Right ventricle myocardium superior (tissue), 1 donor: ENCODE measurements at places on chromosomes 6 and 20.
A peak's percentile ranks its signal among the peaks of the same experiment; 100 is the strongest.

- DNase-seq = no peak
These were observed 117.5 kb upstream of the COL21A1 start for GRCh38 chr6:56364827-56365339.

DNA sequence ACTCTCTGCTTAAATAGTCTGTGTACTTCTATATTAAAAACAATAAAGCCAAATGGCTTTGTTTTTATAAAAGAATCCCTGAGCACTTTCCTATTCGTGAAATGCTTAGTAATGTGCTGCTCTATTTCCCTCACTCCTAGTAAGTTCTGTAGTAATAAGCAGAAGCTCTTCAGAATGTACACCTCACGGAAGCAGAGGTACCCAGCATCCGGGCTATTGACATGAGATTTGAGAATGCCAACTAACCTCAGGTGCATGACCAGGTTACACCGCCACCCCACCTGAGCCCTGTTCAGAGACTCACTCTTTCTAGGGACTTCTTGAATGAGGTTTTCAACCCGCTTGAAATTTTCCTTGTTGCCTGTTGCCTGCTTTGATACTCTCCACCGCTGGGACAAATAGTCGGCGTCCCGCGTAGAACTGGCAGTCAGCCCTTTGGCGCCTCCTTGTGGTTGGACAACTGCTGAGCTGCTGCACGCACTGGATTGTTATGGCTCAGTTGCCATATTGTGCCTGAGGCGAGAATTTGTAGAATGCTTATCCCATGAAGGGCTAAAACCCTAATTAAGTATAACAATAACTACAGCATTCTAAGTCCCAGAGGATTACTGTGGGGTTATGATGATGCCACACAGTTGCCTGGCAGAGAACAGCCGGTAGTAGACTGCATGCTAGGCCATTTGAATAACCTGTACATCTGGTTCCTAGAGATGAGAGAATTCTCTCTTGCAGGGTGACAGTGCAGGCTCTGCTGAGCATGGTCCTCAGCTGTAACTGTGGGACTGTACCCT, 95.4 kb downstream of the KHDC1L start:
- peak; percentile 79 for DNase-seq

- DNase-seq = no peak
These were observed 414 bp downstream of the TGM2 start for GRCh38 chr20:38164624-38165088.

GRCh38 chr20:53345536-53346334, 247.9 kb downstream of the ZNF217 start:
- no peak for DNase-seq

DNA sequence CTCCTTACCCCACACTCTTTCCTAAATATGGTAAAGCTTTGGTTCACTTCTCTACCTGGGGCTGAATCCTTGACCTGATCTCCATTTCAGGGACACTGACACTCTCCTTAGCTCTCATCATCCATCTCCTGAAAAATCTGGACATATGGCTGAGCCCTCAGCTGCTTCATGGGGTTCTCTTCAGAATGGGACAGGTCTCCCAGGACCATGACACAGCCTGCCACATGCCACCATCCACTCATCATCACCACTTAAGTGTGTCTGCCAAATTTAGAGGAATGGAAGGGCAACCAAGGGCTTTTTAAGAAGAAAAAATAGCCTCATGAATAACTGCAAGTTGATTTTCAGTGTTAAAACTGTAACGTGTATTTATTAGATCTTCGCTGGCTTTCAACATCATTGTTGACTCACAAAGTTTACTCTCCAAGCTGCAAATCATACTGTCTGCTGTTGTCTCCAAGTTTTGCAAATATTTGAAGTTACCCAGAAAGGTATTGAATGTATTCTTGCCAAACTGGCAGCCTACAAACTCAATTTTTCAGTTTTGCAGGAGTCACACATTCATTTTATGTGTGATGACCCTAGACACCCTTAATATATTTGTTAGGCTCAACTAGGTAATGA, 41.1 kb downstream of the HS3ST5 start:
- no peak for DNase-seq

- no peak for DNase-seq
These were observed 408.6 kb upstream of the ADGRB3 start for GRCh38 chr6:68226460-68226859.

GRCh38 chr6:158024566-158025297, 43.1 kb downstream of the SYNJ2 start:
- DNase-seq = peak; percentile 16

GRCh38 chr6:14180609-14181008, 63.0 kb downstream of the CD83 start:
- DNase-seq = no peak

DNA sequence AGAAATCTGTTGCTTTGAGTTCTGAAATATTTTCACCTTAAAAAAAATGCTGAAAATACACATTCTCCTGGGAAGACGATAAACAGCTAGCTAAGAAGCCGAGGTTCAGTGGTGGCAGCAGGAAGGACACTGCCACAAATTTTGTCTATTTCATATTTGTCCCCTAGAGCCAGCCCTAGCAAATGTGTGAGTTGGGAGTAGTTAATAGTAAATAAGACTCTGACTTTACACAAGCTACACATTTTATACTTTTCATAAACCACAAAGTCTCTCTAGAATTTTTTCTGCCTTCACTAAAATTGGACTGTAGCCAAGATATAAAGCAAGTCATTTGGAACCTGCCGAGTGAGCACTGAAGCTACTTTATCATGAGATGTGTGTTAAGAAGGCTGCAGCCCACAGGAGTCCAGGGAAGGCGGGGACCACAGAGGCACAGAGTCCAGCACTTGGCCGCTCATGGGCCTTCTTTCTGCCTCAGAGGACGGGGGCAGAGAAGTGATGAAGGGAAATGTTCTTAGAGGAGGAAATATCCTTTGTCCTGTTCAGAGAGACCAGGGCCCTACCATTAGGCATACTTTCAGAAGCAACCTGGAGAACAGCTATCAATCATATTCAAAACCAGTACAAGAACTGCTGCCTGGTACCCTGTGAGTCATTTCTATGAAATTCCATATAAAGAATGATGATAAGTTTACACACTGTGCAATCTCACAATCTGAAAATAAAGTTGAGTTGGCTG, 241.7 kb upstream of the TAB2 start:
- no peak for DNase-seq
